ENCODE measurements at places on chromosomes 4 and X.

DNA sequence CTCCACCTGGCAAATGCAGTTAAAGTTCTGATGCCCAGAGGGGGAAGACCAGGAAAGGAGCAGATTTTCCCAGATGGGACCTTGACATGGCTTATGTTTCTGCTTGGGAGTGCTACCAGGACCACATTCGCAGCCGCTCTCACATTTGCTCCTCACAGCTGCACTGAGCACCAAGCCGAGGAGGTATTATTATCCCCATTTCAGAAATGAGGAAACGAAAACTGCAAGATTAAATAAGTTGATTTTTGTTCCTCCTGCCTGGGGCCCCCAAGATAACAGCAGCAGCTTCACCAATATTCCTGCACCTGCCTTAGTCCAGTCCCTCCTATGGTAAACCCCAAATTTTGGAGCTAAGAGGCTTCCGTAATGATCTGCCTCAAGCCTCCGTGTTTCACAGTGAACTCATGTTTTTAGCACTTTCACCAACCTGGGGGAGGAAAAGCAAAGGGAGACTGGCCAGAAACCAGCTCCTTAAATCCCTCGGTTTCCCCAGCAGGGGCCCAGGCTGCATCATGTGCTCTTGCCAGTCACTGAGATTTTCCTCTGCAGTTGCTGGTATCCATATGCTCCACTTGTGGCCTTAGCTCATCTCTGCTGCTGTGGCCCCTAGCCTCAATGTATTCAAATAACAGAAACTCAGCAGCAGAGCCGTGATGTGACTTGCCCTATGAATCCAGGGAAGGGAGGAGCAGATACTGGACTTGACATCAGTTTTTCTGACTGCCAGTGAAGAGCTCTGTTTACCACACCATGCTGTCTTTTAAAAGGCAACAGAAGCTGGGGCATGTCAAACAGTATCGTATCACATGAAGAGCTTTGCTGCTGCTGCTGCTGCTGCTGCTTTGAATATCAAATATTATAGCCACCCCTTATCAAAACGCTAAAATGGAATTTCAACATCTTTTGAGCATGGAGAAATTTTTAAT is 95.5 kb upstream of the KLHL13 start:
- DNase-seq, result no peak

DNA sequence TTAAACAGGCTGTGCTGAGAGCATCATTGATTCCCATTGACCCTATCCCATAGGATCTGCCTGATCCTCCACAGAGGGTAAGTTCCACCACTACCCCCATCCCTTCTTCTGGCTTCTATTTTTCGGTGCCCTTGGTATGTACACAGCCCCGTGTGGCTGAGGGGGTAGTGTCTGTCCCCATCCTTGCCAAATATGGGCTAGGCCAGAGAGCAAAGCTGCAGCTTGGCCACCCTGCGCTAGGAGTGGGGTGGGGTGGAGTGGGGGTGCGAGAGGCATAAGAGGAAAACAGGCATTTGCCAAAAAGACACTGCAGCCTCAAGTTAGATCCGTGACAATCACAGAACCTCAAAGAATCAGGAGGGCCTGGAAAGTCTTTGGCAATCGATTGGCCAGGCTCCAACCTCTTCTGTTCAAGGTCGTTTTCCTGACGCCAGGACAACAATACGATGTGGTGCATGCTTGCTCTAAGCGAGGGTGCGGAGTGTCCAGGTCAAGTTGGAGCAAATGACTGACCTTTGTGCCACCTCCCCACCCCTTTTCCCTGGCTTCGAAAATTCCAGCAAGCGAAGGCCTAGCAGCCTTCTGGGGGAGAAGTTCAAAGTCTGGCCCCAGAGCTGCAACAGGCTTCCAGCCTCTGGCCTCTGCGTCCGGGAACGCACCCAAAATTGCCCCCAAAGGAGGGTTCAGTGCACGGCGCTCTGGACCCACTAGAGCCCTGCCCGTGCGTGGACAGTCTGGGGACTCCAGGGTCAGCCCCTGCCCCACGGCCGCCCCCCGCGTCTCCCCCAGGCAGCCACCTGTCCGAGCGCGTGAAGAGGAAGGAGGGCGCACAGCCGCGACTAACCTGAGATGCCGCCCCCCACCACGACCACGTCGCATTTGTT is 598 bp downstream of the MAOB start:
- no peak for DNase-seq

- no peak for DNase-seq
These were observed 15.8 kb downstream of the HTRA3 start for GRCh38 chr4:8285143-8285975.

GRCh38 chrX:109270580-109271484 is 211.1 kb downstream of the GUCY2F start:
- no peak for DNase-seq

- no peak for DNase-seq
These were observed 602.8 kb upstream of the DIPK2B start for GRCh38 chrX:45803383-45803921.

GRCh38 chrX:69314436-69315348 is 149.4 kb upstream of the PJA1 start:
- no peak for DNase-seq

DNA sequence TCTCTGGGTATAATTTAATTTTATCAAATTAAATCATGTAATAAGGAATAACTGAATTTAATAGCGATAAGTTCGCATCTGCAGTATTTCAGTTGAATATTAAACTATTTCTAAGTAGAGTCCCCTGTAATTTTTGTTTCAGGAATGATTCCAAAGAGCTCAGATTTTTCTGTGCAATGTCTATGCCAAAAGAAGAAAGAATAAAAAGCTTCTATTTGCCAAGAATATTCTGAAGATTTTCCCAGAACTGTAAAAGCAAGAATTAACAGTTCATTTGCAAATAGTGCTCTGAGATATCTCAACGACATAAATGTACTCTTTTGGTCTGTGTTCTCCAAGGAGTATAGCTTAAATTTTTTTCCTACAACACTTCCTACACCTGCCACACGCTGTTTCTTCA is 1242.8 kb upstream of the DIAPH2 start:
- no peak for DNase-seq

DNA sequence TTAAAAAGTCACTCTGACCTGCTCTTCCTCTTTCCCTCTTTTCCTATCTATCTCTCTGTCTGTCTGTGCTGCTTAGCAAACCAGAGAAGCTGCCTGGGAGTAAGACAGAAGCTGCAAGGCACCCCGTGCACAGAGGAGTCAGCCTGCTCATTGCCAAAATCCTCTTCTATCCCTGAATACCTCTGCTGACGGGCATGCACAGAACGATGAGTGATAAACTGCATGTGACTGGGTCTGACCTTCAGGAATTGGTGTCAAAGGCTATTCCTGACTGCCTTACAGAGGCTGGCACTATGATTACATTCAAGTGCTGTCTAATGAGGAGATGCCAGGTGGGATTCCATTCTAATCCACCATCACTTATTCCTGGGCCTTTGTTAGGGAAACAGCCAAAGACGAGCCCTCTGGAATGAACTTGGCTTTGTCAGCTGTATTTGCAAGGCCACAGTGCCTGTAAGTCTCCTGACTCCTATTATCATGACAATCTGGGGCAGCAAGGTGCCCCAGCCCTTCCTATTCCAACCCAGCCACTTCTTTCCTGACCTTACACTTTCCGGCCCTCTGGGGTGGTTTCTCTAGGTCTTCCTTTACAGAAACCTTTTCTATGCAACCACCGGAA is 45.4 kb upstream of the CTAG2 start:
- DNase-seq, result no peak

DNA sequence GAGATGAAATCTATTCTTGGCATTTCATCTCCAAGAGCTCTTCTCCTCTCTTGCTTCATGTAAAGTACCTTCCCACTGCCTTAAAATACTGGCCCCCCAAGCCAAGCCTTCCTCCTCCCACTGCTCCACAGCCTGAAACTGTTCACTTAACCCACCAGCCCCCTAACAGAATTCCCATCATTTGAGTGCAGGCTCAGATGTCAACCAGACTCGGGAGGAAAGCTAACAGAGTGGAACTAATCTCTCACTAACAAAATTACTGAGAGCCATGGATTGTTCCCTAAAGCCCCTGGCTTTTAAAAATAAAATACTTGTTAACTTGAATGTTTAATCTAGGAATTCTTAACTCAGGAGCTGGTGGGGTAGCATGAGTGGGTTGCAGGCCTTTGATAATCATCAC is 7.1 kb upstream of the DCUN1D4 start:
- DNase-seq, result no peak

DNA sequence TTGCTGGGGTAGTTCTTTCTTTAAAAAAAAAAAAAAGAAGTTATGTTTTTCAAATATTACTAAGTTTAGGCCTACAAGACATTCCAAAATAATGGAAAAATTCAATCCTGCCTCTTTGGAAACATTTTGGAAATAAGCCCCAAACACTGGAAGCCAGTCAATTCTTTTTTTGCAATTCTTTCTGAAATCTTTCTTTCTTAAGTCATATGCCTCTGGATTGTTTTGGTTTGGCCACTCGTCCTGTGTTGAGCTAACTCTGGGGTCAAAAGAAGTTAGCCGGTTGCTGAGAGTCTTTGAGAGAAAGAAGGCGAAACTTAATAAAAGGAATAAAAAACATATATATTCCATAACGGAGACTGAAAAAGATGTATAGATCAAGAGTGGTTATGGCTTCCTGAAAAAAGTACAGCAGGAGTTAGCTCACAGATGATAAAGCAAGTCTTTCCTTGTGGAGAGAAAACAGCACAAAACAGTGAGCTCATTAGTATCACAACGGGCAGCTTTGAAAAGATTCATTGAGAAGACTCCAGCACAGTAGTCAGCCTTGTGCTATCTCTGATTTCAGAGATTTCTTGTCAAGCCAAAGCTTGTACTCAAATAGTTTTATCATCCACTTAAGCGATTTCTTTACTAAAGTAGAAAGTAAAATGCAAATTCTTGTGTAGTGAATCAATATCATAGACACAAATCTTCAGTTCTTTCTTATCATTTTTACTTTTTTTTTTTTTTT is 64.8 kb downstream of the PLS3 start:
- no peak for DNase-seq

DNA sequence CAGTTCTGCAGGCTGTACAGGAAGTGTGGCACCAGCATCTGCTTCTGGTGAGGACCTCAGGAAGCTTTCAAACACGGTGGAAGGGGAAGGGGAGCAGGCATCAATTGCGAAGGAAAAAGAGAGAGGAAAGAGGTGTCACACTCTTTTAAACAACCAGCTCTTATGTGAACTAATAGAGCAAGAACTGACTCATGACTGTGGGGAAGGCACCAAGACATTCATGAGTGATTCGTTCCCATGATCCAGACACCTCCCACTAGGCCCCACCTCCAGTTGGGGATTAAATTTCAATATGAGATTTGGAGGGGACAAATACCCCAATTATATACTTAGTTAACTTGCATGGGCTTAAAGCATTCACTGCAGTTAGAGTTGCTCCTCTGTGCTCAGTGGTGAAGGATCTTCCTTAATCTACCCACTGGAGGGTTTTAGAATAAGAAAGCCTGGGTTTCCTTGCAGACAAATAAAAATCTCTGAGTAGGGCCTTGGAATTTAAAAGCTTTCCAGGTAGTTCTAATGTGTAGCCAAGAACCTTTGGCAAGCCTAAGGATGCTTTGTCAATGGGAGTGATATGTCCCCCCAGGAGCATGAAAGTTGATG is 60.0 kb downstream of the SYNPO2 start:
- DNase-seq, result no peak

DNA sequence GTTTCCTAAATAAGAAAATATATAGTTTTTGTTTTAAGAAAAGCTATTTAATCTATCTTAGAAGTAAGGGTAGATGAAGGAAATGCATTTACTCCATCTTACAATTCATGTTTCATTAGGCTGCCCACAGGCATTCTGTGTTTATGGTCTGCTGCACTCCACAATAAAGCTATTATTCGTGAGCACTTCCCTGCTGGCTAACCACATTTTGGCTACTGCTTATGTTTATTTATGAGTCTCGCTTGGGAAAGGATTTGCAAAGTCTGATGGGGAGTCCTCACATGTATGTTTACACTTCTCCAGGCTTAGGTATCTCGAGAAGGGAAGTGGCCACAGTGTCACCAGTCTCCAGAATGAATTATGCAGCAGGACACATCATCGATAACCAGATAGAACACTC is 260.8 kb upstream of the VCX start:
- DNase-seq, result no peak

DNA sequence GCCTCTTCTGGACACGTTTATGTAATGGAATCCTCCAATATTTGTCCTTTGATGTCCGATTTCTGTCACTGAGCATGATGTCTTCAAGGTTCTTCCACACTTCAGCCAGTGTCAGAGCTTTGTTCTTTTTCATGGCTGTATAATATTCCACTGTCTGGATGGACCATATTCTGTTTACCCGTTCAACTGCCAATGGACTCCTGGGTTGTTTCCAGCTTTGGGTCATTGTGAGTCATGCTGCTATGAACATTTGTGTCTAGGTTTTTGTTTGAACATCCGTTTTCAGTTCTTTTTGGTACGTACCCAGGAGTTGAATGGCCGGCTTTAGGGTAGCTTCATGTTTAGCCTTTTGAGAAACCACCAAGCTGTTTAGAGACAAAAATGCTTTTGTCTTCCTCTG is 93.2 kb downstream of the SHOX start:
- no peak for DNase-seq

DNA sequence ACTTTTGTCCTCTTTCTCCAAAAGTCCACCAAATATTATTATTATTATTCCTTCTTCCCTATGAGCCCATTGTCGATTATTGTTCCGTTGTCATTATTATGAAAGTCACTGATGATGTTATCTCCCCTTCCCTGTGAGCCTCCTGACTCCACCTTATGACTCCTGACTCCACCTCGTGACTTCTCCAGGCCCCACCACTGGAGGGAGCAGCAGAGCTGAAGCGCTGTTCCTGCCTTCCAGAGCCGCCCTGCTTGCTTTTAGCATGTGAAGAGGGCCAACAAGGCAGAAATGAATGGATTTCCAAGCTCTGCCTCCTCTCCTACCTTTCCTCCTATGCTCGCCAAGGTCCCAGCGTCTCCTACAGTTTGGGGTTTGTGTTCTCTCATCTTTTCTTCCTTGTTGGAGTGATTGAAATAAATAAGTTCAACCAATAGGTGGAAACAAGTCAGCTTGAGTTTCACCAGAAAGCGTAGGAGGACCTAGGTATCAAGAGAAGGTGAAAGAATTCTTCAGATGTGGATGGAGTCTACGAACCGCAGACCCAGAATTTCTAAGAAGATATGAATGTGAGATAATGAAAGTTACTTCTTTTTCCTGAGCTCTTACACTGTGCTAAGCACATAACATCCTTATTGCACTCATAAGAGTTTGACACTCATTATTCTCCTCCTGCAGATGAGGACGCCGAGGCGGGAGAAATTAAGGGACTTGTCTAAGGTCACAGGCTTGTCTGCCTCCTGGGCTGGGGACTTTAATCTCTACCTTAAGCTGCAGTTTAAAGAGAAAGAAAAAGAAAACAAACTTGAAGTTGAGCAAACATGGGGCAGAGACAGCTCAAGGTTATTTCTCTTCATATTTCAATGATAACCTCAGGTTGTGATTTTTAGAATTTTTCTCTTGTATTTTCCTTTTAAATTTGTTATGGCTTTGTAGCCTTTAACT is 26.1 kb downstream of the IGSF1 start:
- no peak for DNase-seq

- DNase-seq, result no peak
These were observed 58.7 kb downstream of the METTL14 start for GRCh38 chr4:118743867-118744266.

DNA sequence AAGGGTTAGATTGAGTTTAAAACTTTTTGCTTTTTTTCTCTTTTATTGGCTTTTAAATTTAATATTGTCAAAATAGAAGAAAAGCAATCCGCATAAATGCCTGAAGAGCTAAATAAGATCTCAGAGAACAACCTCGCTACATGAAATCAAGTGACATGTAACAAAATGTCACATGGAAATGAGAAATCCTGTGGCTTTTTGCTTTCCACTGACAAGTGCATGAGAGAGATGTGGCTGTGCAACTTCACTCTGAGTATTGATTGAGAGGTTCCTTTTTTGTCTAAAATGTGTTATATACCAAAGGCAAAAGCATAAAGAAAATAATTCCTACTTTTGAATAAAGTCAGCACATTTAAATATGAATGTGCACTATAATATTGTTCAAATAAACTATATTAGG is 263.5 kb downstream of the MAPK10 start:
- DNase-seq, result no peak
